ENCODE measurements at places on chromosomes 3 and 15.

GRCh38 chr3:3082234-3082924 lies 27.8 kb downstream of the IL5RA start:
- DNase-seq = no peak

DNA sequence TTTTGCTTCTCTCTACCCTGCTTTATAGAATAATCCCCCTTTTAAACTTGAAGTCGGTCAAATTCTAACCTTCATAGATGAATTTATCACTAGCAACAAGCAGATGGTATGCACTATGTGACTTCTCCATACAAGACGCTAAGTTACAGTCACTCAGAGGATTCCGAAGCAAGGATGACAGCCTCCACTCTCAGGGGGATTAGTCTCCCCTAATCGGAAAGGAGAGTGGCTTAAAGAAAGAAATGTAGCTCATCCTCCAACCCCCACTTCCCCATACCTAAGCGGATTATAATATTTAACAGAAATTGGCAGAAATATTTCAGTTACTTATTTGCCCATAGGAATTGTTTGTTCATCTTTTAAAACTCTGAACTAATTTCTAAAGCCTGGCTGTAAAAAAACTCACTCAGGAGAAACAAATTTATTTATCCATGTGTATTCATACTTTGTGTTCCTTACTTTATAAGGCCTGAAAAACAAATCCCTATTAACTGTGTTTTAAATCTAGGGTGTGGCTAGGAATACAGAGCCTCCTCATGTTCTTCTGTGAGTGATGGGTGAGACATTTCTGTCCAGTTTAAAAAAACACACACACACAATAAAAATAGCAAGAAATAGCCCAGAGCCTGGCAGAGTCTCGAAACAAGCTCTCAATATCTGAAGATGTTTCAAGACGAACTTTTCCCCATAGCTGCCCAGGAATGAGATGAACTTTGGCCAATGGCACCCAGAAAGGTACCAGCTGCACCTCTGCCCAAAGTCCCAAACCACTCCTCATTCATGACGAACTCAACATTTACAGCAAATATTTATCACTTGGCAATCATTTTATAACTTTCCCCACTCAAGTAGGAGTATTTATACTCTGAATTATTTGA lies 18.7 kb downstream of the SIAH2 start:
- no peak for DNase-seq

GRCh38 chr3:39383045-39383880 lies at the start of gene SLC25A38:
Gene SLC25A38 (plus strand): TSS chr3:39383370. CDS start chr3:39383725, 355 bp downstream.
- DNase-seq = peak; percentile 83

GRCh38 chr3:29070959-29071634 lies 209.8 kb upstream of the RBMS3 start:
- DNase-seq = peak; percentile 29

DNA sequence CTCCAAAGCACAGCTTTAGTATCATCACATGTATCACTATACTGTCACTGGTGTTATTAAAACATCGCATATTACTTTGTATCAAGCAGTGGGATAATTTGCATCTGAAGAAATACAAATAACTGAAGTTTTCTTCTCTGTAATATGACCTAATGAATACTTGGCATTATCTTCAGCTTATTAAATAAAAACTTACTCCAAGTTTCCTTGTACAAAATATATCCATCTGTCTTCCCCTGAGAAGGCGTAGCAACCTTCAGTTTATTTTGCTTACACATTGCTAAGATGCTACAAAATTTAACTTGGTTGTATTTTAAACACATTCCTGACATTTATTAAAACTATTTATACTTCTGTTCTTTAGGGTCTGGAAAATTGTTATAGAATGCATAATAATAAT lies 13.7 kb downstream of the FGF7 start:
- no peak for DNase-seq

DNA sequence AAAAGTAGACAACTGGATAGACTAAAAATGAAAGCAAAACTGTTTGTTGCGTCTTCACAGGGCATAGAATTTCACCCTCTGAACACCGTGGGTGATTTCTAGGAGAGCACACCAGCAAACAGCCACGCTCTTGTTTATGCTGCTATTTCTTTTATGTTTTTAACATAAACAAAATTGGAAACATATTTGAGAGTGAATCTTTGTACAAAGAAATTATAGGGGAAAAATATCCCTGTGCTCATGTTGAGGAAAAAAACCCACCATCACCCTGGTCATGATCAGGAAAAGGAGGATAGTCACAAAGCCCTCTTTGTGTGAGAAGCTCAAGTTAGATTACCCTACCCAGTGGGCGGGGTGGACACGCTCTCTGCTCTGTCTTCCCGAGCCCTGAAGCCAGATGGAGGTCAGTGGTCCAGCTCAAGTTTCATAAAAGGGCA lies 313.3 kb downstream of the SATB1 start:
- DNase-seq = no peak

- DNase-seq = no peak
These were observed 260.8 kb upstream of the LRRN1 start for GRCh38 chr3:3538451-3538850.

GRCh38 chr3:120057626-120058025 lies 36.6 kb downstream of the GSK3B start:
- DNase-seq = no peak

- DNase-seq = no peak
These were observed 1.8 kb upstream of the UBE2E2 start for GRCh38 chr3:23201154-23201838.

- DNase-seq = peak; percentile 17
These were observed 210.4 kb downstream of the TP63 start for GRCh38 chr3:189841473-189842205.

DNA sequence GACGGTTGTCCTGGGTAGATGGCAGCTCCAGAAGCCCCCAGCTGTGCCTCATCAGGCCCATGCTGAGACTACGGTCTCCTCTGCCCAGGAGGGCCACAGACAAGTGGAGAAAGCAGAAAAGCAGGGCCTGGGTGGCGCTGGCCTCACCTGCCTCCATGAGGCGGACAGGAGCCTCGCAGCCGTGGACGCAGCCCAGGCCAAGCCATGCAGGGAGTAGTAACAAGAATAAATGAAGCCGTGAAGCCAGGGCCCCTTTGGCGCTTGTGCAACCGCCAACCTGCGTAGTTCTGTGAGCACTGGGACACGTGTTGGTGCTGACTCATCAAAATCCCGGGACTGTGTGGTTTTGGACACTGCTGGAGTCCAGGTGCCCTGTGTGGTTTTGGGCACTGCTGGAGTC lies 12.3 kb upstream of the MUC4 start:
- no peak for DNase-seq

GRCh38 chr3:45960289-45960688 lies 17.0 kb downstream of the CXCR6 start:
- DNase-seq = no peak

- no peak for DNase-seq
These were observed 11.9 kb upstream of the ALDH1A2 start for GRCh38 chr15:58077427-58077826.

GRCh38 chr3:195065142-195065863 lies 205.7 kb downstream of the XXYLT1 start:
- no peak for DNase-seq

GRCh38 chr3:174439331-174440252 lies 419.5 kb upstream of the NAALADL2 start:
- DNase-seq = peak; percentile 88

- no peak for DNase-seq
These were observed 10.7 kb downstream of the KIF23 start for GRCh38 chr15:69424748-69425413.

DNA sequence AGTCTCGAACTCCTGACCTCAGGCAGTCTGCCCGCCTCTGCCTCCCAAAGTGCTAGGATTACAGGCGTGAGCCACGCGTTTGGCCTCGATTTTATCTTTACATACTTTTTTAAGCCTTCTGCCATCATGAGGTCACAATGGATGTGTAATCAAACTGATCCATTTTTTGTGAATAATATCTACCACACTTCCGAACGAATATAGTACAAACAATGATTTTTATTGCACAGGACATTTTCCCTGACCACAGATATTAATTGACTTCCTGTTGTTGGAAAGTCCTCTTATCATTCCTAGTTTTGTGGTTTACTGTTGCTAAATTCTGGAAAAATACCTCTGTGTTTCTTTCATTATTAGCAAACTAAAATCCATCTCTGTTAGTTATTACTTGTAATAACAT lies 68.9 kb downstream of the MINDY2 start:
- peak; percentile 21 for DNase-seq

- DNase-seq = no peak
These were observed 41.0 kb downstream of the CRYGS start for GRCh38 chr3:186502966-186503712.

DNA sequence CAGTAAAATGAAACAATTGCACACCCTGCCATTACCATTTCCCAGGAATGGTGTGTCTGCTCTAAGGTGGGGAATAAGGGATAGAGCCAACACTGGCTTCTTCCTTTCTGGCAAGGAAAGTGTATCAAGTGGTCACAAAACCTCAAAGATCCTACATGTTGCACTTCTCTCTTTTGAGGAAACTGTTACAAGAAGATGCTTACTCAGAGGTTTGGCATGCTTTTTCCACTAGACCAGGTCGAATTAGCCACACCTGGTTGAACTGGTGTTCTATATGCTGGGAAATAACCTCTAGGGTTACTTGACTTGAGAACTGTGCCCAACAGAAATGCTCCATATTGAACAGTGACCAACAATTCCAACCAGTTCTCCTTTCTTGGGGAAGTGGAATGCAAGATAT lies 102.9 kb downstream of the LRRN1 start:
- no peak for DNase-seq

DNA sequence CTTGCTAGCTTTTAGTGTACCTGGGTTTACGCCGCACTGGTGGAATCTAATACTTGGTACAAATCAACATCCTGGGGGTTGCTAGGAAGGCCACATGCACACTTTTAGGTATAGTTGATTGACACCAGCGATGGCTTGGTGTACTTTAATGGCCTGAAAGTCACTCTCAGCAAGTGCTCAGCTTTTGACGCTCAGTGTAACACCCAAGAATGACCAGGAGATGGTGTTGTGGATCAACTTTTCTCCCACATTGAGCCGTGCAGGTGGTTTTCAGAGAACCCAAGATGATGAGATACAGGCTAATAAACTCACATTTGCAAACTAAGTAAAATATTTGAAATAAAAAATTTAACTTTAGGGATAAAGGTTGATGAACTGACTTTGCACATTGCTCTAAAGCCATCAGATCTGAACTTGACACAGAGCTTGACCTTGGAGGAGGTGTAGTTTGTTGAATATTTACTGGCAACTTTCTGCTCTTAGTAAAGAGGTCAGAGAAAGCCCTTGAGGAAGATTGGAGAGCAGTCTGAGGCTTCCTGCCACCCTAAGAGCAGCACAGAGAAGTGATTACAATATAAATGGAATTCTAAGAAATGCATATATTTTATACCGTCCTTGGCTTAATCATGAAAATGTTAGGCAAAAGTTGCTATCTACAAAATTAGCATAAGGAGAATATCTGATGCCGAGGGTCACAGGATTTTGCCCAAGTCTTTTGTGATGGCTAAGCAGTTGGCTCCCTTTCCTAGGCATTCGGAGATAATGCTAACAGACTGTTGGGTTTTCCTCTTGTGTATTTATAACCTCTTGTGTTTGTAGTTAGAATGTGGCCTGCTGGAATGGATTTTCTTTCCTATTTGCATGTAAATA lies 143.4 kb upstream of the RASGRP1 start:
- DNase-seq = peak; percentile 63

DNA sequence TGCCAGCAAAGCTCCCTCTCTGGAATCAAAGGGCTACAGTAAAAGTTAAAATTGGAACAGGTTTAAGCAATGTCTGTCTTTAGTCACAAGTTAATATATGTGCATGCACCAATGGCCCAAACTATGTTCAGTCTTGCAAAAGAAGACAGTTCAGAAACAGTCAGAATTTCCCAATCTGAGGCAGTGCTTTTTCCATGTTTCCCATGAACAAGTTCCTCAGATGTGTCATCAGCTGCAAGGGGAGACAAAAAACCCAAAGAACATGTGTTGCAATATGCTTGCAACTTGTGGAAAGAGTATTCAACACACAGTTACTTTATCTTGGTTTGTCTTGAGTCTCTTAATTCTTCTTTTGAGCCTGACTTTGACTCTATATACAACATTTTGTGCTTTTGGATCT lies 148.4 kb downstream of the USP13 start:
- DNase-seq = peak; percentile 76

DNA sequence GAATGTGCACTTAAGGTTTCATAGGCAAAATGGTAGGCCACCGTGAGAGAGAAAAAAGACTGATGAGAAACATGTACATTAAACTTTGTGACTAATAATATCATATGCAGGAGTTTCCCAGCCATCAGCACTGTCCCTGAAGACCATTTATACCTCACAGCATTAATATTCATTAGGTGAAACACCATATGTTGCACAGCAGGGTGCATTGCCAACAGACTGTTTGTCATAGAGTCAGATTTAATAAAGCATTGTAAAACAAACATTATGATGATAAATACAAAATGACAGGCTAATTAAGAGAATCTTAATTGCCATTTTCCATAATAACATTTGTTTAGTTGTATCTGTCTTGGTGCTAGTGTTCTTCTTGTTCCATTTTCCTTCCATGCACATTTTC lies 578.3 kb downstream of the EPHA3 start:
- no peak for DNase-seq

DNA sequence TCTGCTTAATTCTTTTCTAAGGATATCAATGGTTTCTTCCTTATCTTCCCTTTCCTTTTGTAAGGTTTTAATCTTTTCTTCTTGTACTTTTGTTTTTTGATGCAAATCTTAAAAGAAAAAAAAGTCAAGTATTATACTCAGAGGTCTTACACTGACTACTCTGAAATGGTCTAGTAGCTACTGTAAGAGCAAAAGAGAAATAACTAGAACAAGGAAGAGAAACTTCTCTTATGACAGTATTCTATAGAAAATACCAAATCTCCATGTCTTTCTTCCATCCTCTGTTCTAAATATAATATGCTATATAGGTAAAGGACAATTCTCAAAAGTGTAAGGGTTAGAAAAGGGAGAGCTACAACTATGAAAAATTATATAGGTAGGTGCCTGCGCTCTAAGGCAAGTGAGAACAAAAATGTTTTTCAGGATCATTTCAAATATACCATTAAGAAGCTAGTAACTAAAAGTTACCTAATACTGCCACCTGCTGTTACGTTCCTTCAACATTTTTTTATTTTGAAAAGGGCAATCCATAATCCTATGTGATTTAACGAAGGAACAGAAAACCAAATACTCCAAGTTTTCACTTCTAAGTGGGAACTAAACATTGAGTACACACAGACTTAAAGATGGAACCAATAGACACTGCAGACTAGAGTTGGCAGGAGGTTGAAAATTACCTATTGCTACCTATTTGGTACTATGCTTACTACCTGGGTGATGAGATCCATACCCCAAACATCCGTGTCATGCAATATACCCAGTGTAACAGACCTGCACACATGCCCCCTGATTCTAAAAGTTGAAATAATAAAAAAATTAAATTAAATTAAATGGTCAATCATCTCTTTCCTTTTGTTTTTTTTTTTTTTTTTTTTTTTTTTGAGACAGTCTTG lies 36.7 kb downstream of the CIP2A start:
- DNase-seq = peak; percentile 19

GRCh38 chr3:69462826-69463100 lies 76.9 kb upstream of the FRMD4B start:
- DNase-seq = no peak

- no peak for DNase-seq
These were observed 67.4 kb downstream of the XXYLT1 start for GRCh38 chr3:195203606-195204005.
